ENCODE measurements at places on chromosomes 13 and 19.
A peak's percentile ranks its signal among the peaks of the same experiment; 100 is the strongest.

- no peak for DNase-seq
- no peak overlapping the region for H3K4me3 ChIP-seq
- H3K27me3 ChIP-seq = no peaks in the 10 kb centered on the region
- H3K36me3 ChIP-seq = peaks cover 12% of the 10 kb centered on the region
These were observed 3.5 kb downstream of the USF2 start for GRCh38 chr19:35272122-35272719.

- no peak overlapping the region for H3K4me3 ChIP-seq
- no peaks in the 10 kb centered on the region for H3K4me1 ChIP-seq
- H3K36me3 ChIP-seq = no peaks in the 10 kb centered on the region
- DNase-seq = no peak
- no peak overlapping the region for H3K27ac ChIP-seq
- H3K27me3 ChIP-seq = no peaks in the 10 kb centered on the region
These were observed 222.4 kb downstream of the UQCRFS1 start for GRCh38 chr19:28990522-28990921.

GRCh38 chr13:67829641-67830040 lies 599.5 kb upstream of the PCDH9 start:
- H3K27ac ChIP-seq = no peak overlapping the region
- H3K4me3 ChIP-seq = no peak overlapping the region
- no peaks in the 10 kb centered on the region for H3K36me3 ChIP-seq
- H3K27me3 ChIP-seq = no peaks in the 10 kb centered on the region
- no peaks in the 10 kb centered on the region for H3K4me1 ChIP-seq

- H3K4me1 ChIP-seq = no peaks in the 10 kb centered on the region
- H3K4me3 ChIP-seq = no peak overlapping the region
- no peaks in the 10 kb centered on the region for H3K36me3 ChIP-seq
- H3K27ac ChIP-seq = no peak overlapping the region
- no peaks in the 10 kb centered on the region for H3K27me3 ChIP-seq
- no peak for DNase-seq
These were observed 74.2 kb downstream of the TRPM4 start for GRCh38 chr19:49231804-49232203.

DNA sequence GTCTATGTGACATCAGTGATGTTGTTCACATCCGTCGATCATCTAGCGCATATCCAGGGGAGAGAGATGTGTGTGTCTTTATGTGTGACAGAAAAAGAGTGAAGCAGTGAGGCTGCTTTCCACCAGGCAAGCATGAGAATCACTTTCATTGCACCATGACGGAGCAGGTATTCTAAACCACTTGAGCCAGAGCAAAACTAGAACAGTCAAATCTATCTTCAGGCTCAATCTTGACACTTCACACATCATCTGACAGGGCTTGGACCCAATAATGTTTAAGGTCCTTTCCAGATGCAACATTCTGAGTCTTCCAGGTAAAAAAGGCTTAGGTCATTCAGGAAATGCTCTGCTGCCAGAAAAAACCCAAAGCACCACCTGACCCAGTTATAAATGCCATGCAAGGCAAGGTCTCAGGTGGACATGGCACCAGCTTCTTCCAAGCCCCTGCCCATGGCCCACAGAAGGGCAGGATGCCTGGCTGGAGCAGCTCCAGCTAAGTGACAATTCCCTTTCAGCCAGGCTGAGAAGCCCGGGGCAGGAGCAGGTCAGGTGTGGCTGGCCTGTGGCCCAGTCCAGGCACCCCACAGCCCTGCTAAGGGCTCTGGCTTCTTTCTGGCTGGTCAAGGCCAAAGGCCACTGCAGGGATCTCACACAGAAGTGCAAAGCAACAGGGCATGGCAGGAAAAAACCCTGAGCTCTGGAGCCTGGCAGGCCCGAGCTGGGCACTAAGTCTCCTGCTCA lies 5.0 kb downstream of the ELAVL1 start:
- H3K36me3 ChIP-seq = no peaks in the 10 kb centered on the region
- peaks cover 20% of the 10 kb centered on the region for H3K4me1 ChIP-seq
- H3K27ac ChIP-seq = no peak overlapping the region
- DNase-seq = no peak
- no peaks in the 10 kb centered on the region for H3K27me3 ChIP-seq

DNA sequence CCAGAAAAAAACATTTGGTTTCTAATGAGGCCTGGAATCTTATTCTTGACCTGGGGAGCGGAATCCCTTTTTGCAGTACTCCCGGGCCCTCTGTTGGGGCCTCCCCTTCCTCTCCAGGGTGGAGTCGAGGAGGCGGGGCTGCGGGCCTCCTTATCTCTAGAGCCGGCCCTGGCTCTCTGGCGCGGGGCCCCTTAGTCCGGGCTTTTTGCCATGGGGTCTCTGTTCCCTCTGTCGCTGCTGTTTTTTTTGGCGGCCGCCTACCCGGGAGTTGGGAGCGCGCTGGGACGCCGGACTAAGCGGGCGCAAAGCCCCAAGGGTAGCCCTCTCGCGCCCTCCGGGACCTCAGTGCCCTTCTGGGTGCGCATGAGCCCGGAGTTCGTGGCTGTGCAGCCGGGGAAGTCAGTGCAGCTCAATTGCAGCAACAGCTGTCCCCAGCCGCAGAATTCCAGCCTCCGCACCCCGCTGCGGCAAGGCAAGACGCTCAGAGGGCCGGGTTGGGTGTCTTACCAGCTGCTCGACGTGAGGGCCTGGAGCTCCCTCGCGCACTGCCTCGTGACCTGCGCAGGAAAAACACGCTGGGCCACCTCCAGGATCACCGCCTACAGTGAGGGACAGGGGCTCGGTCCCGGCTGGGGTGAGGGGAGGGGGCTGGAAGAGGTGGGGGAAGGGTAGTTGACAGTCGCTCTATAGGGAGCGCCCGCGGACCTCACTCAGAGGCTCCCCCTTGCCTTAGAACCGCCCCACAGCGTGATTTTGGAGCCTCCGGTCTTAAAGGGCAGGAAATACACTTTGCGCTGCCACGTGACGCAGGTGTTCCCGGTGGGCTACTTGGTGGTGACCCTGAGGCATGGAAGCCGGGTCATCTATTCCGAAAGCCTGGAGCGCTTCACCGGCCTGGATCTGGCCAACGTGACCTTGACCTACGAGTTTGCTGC lies at the start of gene ICAM4:
ICAM4 (plus strand) TSS at position 153 of the 935 bp plus-strand sequence; CDS start at position 211, 58 bp downstream.
- H3K4me3 ChIP-seq = peak within 1 kb of the TSS; percentile 8
- H3K27me3 ChIP-seq = peaks cover 29% of the 10 kb centered on the region

- H3K27ac ChIP-seq = no peak overlapping the region
- no peaks in the 10 kb centered on the region for H3K27me3 ChIP-seq
- no peak for DNase-seq
- H3K4me3 ChIP-seq = no peak overlapping the region
- peaks cover 12% of the 10 kb centered on the region for H3K4me1 ChIP-seq
These were observed 6.3 kb downstream of the MAP1S start for GRCh38 chr19:17725422-17726078.

GRCh38 chr19:41705393-41706174 lies 2.8 kb upstream of the CEACAM5 start:
- H3K4me3 ChIP-seq = no peak overlapping the region
- no peak overlapping the region for H3K27ac ChIP-seq
- no peaks in the 10 kb centered on the region for H3K36me3 ChIP-seq
- no peaks in the 10 kb centered on the region for H3K27me3 ChIP-seq
- no peak for DNase-seq

- H3K27ac ChIP-seq = no peak overlapping the region
- no peaks in the 10 kb centered on the region for H3K27me3 ChIP-seq
- H3K4me1 ChIP-seq = peaks cover 25% of the 10 kb centered on the region
- peak overlapping the region; percentile 33 for H3K4me3 ChIP-seq
These were observed 19.9 kb downstream of the LMTK3 start for GRCh38 chr19:48491793-48492123.

GRCh38 chr13:58048670-58049069 lies 417.1 kb downstream of the PCDH17 start:
- H3K27ac ChIP-seq = no peak overlapping the region
- no peaks in the 10 kb centered on the region for H3K36me3 ChIP-seq
- DNase-seq = no peak
- H3K4me1 ChIP-seq = no peaks in the 10 kb centered on the region
- no peak overlapping the region for H3K4me3 ChIP-seq

DNA sequence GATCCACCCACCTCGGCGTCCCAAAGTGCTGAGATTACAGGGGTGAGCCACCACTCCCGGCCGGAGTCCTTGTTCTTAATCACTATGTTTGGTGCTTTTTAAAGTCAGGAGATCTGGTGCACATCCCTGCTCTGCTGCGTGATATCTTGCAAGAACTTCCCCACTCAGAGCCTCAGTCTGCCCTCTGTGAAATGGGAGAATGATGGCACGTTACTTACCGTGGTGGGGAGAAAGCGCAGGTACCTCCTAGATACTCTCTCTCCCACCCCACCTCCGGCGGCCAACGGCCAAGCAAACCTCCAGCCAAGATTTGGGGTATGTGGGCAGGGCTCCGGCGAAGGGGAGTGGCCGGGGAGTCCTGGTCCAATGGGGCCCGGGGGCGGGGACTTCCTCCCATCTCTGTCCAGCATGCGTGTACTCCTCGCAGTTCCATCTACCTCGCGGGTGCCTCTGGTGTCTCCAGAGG lies at the start of gene RYR1:
RYR1 (plus strand) TSS at position 424 of the 466 bp plus-strand sequence. CDS start 139 bp downstream, outside the sequence.
- H3K4me3 ChIP-seq = no peak within 1 kb of the TSS
- H3K27me3 ChIP-seq = peaks cover 4% of the 10 kb centered on the region
- H3K27ac ChIP-seq = no peak within 1 kb of the TSS

All from naive thymus-derived CD4-positive, alpha-beta T cell (primary cell).